ENCODE measurements at places on chromosomes 5 and 9.

DNA sequence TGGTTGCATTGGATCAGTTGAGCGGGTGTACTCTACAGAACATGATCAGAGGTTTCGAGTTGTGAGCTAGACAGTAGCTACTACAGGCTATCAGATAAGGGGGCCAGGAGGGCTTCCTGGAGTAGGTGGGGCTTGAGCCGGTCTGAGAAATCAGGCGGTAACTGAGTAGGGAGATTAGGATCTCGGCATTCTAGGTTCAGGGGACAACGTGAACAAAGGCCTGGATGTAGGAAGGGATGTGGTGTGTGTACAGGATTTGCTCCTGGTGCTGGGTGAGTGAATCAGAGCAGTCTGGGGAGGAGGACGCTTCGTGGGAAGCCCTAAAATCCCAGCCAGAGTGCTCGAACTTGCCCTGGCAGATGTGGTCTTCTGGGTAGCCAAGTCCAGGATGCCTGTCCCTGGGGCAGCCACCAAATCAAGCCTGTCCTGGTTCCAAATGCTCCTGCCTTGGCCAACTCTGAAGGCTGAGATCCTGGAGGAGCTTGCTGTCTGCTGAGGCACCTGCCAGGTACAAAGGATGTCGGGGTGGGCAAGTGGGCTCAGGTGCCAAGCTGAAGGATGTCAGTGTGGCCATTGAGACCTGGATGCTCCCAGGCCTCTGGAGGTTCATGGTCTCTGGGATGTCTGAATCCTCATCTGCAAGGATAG lies 33.4 kb downstream of the STC2 start:
- DNase-seq, result no peak

GRCh38 chr9:32580631-32581300 lies 7.8 kb upstream of the NDUFB6 start:
- no peak for DNase-seq

- DNase-seq, result no peak
Measured at GRCh38 chr5:138978581-138978980, 103.4 kb upstream of the LRRTM2 start.

GRCh38 chr9:35422753-35423152 lies 67.2 kb upstream of the RUSC2 start:
- DNase-seq, result no peak

- no peak for DNase-seq
Measured at GRCh38 chr5:40274568-40274967, 405.1 kb upstream of the PTGER4 start.

DNA sequence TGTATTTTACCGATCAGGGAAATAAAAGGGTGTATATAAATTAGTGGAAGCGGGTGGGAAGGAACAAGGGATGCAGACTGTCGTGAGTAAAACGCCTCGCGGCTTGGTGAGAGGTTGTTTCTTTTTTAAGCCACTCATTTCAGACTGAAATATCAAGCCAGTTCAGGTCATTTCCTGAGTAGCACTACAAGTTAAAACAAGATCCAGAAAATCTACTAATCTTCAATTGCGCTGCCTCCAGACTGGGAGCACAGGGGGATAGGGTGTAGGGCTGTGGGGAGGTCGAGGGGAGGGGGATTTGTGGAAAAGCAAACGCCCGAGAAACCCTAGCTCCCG lies 140.8 kb downstream of the TSSK1B start:
- DNase-seq, result no peak

DNA sequence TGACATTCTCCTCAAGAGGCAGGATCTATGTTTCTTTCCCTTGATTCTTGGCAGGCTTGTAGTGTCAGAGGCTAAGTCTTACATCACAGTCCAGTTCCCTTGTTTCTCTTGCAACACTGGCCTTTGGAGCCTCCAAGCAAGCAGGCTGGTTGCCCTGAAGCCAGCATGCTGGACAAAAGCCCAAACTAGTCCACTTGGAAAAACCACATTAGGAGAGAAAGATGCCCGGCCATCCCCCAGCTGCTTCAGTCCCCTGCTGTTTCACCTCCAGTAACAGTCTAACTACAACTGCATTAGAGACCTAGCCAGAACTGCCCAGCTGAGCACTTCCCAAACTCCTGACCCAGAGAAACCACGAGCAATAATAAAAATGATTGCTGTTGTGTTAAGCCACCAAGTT lies 87.6 kb downstream of the ADAMTS6 start:
- no peak for DNase-seq

DNA sequence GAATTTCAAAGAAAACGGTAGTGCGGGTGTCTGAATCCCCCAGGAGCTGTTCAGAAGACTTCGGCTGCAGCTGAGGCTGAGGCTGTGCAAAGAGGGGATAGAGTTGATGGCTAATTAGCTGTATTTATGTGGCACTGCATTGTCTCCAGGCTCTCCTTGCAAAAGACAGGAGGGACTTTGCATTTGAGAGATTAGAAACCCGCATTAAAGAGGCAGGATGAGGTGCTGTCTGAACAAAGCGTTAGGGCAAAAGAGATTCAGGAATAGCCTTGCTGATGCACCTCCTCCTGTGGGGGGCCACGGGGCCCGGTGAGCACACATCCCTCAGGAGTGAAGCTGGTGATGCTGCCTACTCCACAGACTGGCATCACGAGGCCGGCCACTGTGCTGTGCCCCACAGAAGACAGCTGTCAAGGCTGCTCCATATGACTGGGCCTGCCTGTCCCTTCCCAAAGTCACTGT lies 343.6 kb upstream of the DAP start:
- DNase-seq, result no peak

DNA sequence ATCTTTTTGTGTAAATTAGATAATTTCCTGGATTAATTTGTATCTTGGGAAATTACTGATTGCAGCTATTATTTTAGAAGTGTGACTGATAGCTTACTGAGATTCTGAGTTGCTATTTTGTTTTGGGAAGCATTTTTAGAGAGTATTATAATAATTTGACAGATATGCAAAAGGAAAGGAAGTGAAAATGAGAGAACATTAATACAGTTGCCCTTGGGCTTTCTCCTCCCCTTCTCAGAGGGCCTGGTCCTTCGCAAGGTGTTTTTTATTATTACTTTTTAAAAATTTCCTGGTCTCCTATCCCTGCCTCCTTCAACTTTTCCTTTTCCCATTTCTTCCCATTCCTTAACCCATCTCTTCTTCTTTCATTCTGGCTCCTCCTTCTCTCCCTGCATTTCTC lies 32.6 kb downstream of the UBAP1 start:
- DNase-seq, result no peak

- DNase-seq, result no peak
Measured at GRCh38 chr5:56685503-56686217, 129.7 kb upstream of the MAP3K1 start.

DNA sequence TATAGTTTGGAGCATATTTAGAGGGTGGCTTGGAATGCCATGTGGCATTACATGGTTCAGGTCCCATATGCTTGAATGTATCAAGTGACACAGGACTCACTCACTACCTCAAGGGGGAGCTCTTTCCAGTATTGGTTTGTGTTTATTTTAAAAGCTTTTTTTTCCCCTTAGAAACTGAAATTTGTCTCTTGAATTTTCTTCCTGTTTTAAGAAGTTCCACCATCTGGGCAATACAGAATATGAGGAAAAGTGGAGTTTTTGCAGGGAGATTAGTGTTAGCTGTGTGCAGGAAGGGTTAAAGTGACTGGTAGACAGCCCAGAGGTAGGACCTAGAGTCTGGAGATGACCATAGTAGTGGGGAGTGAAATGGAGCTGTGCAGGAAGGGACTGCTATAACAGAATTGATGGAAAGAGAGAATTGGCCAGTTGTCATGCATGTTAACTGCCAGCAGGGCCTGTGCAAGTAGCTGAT lies 36.6 kb downstream of the CTNNA1 start:
- no peak for DNase-seq

Data from NCI-H1417 treated with DMSO at 0.1 percent for 48 hours (cell line).